CD4-positive, alpha-beta T cell treated with Interleukin-2 at 100 ng/mL for 4 hours (primary cell): ENCODE measurements at places on chromosomes 13 and 19.
A peak's percentile ranks its signal among the peaks of the same experiment; 100 is the strongest.

- DNase-seq = no peak
Measured at GRCh38 chr19:34118879-34119748, 53.2 kb upstream of the LSM14A start.

DNA sequence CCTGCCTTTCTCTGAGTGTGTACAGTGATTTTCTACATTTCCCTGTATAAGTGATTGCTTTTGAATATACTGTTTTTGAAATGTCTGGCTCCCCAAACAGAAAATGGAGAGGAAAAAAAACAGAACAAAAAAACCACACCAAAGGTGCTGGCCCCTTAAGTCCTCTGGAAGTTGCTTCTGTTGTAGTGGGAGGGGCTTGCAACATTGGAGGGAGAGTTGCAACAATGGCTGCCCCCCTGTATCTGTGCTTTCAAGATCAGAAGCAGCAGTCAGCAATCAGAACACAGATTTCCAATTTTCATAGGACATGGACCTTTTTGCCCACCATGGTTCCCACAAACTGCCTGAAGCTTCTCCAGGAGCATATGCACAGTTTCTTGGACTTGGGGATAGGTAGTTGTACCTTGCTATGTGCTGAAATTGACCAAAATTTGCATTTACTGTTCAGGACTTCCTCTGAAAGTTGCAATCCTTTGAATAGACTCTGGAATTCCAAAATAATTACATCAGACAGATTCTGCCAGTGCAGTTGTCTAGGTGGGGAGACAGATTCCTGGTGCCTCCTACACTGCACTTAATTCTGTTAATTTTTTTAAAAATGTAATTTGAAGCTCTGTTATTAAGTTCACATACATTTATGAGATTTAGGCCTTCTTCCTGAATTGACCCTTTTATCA, 13.8 kb downstream of the BIVM start:
- DNase-seq = no peak

DNA sequence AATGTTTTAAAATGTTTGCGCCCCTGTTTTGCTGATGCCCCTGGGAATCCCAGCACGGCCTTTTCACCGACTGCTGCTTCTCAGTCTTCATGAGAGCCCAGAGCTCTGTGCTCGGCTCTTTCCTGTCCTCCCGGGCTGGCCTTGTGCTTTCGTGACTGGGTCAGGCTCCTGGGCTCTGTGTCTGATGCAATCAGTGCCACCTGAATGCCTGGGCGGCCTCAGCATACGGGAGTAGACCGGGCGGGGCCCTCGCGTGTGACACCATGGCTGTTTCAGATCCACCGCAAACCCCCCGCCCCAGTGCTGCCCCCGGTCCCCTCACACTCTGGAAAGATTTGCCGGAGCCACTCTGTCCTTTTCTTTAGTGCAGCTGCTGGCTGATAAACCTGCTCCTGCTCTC, 21.4 kb downstream of the PABPC3 start:
- no peak for DNase-seq

GRCh38 chr13:44340508-44340907, 33.1 kb upstream of the SERP2 start:
- DNase-seq = no peak

DNA sequence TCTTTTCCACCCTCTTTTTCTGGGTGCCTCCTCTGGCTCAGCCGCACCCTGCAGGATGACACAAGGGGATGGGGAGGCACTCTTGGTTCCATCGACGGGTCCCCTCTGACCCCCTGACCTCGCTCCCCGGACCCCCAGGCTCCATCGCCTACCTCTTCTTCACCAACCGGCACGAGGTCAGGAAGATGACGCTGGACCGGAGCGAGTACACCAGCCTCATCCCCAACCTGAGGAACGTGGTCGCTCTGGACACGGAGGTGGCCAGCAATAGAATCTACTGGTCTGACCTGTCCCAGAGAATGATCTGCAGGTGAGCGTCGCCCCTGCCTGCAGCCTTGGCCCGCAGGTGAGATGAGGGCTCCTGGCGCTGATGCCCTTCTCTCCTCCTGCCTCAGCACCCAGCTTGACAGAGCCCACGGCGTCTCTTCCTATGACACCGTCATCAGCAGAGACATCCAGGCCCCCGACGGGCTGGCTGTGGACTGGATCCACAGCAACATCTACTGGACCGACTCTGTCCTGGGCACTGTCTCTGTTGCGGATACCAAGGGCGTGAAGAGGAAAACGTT, 24.0 kb downstream of the LDLR start:
- DNase-seq = no peak

DNA sequence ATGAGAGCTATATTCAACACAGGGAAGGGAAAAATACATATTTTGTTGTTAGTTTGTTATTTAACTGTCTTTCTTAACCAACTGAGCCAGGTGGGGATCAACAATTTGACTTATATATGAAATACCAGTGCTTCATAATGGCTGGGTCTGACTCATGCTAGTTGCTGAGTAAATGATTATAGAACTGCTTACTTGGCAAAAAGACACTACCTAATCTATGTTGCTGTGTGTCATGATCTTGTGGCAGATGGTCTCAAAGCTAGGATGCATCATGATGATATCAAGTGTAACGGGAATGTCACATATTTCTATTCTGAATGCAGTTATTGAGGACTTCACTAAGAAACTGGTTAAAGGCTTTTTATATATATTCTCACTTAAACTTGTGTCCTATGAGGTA, 727.4 kb upstream of the SLITRK1 start:
- DNase-seq = no peak

DNA sequence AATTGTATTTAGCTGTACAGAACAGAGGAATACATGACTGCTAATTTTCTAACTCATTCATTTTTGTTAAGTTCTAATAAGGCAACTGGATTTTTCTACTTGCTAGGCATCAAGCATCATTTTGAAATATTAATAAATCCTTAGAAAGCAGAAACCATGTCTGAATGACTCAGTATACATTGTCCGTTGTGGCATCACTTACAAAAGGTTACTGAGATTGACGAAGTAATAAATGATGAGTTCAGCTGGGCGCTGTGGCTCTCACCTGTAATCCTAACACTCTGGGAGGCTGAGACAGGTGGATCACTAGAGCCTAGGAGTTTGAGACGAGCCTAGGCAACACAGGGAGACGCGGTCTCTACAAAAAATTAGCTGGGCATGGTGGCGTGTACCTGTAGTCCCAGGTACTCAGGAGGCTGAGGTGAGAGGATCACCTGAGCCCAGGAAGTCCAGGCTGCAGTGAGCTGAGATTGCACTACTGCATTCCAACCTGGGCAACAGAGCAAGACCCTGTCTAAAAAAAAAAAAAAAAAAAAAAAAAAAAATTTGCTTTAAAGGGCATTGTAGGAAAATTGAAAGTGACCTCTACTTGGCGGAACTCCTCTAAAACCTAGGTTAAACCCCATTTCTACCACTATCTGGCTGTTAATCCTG, 36.6 kb downstream of the LHFPL6 start:
- DNase-seq = no peak

DNA sequence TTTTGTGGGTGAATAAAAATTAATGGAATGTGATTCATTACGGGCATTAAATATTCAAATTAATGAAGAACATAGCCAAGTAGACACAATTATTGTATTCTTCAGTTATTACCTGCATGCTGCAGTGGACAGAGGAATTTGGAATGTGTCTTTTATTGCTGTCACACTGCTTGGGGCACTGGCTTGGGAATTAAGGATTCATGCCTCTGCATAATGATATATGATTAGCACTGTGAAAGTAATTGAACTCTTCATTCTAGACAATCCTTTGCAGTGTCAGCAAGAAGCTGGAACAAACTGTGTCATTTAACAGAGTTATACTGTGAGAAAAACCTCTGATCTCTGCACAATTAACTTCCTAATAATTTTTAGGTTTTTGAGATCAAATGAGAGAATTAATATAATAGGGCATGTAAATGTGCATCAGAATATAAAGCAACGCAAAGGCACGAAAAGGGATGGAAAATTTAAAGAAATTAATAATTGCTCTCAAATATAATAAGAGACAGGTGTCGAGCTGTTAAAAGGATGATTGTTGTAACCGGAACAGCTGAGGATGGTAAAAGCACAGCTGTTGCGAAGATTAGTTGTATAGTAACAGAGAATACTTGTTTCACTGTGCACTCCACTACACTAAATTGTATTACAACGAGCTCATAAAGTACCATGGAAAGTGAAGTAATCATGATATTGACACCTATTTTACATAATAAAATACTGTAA, 235.1 kb upstream of the MIR17HG start:
- DNase-seq = no peak

- DNase-seq = peak; percentile 61
Measured at GRCh38 chr19:41882568-41883462, at the start of gene ARHGEF1. TSS of gene ARHGEF1 (plus strand) at chr19:41883184. CDS start at chr19:41888083, 4,899 bp downstream.

- DNase-seq = no peak
Measured at GRCh38 chr13:109255141-109255856, 531.1 kb downstream of the IRS2 start.
